ENCODE measurements at places on chromosomes 7 and 10.
A peak's percentile ranks its signal among the peaks of the same experiment; 100 is the strongest.

DNA sequence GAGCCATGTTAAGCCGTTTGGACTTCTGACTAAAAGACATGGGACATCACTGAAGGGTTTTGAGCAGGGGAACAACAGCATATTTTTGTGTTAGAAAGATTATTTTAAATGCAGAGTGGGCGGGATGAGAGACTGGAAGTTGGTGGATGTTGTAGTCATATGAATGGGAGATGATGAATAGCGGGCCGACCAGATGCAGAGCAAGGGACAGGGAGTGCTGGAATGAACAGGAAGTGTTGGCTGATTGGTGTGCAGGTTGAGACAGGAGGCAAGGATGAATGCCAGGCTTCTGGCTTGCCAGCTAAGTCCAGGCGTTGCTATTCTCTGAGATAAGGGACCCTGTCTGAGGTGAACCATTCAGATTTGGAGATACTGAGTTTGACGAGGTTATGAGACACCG lies 38.0 kb downstream of the GAD2 start:
- DNase-seq = no peak
- no peaks in the 10 kb centered on the region for H3K4me1 ChIP-seq
- H3K4me3 ChIP-seq = no peak overlapping the region
- H3K27me3 ChIP-seq = peaks cover 4% of the 10 kb centered on the region
- no peaks in the 10 kb centered on the region for H3K36me3 ChIP-seq

GRCh38 chr7:14902589-14903067 lies at the start of gene DGKB:
TSS of gene DGKB (minus strand) at chr7:14902751.
- H3K4me3 ChIP-seq = peak within 1 kb of the TSS; percentile 24
- no peak for DNase-seq
- no peaks in the 10 kb centered on the region for H3K27me3 ChIP-seq
- H3K27ac ChIP-seq = no peak within 1 kb of the TSS
- H3K4me1 ChIP-seq = no peaks in the 10 kb centered on the region
- no peaks in the 10 kb centered on the region for H3K36me3 ChIP-seq

GRCh38 chr10:112383325-112383724 lies 9.4 kb downstream of the ACSL5 start:
- H3K36me3 ChIP-seq = no peaks in the 10 kb centered on the region
- H3K4me1 ChIP-seq = no peaks in the 10 kb centered on the region

- no peak for DNase-seq
- no peaks in the 10 kb centered on the region for H3K4me1 ChIP-seq
- peaks cover 12% of the 10 kb centered on the region for H3K36me3 ChIP-seq
- no peaks in the 10 kb centered on the region for H3K27me3 ChIP-seq
- H3K4me3 ChIP-seq = no peak overlapping the region
These were observed 18.5 kb downstream of the DLD start for GRCh38 chr7:107909445-107909844.

DNA sequence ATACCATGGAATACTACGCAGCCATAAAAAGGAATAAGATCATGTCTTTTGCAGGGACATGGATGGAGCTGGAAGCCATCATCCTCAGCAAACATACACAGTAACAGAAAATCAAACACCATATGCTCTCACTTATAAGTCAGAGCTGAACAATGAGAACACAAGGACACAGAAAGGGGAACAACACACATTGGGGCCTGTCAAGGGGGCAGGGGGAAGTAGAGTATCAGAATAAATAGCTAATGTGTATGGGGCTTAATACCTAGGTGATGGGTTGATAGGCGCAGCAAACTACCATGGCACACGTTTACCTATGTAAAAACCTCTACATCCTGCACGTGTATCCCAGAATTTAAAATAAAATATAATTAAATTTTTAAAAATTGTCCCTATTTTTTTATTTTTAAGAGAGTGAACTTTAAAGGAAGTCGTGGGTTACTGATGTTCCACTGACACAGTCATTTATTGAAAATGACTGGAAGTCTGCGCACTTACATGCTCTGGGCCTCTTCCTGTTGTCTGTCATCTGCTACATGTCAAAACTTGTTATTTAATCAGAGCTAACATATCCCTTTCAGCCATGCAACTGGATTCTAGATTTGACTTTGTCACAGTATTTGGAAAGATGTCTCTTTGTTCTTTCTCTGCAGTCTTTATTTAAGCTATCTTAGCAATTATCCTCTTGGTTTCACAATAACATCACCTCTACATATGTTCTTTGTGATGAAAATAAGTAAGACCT lies 73.7 kb upstream of the ABCB5 start:
- DNase-seq = no peak
- H3K36me3 ChIP-seq = no peaks in the 10 kb centered on the region

DNA sequence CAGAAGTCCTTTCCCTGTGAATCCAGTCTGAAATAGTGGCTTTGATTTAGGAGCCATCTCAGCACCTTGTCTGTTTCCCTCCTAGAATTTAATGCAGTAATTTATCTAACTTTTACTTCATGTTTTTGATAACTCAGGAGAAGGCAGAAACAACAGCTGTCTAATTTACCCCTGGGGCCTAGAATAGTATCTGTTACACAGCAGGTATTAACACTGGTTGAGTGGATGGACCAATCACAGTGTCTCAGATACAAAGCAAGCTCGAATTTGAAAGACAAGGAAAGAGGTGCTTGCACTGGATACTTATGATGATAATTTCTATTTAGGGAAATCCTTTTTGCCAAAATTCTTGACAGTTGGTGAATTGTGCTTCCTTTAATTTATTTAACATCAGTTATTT lies 23.4 kb downstream of the CHRM2 start:
- no peak overlapping the region for H3K27ac ChIP-seq
- no peaks in the 10 kb centered on the region for H3K27me3 ChIP-seq
- H3K36me3 ChIP-seq = no peaks in the 10 kb centered on the region
- H3K4me3 ChIP-seq = no peak overlapping the region

DNA sequence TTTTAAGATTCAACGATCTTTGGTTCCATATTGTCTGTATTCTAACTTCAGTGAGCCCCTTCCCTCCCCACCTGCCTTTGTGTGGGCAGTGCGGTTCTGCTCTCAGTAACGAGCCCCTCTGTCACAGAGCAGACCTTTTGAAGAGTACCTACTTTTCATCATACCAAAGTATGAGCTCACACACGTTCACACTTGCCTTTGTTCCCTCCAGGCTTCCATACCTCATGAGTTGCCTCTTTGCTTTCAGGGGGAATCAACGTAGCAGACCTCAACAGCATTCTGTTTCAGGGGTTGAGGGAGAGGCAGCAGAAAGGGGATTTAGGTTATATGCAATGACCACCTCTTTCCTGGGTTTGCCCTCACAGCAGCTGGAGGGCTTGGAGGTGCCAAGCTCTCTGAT lies 211.4 kb upstream of the MDFIC start:
- no peak for DNase-seq
- H3K4me1 ChIP-seq = no peaks in the 10 kb centered on the region
- no peak overlapping the region for H3K4me3 ChIP-seq
- no peaks in the 10 kb centered on the region for H3K36me3 ChIP-seq
- no peak overlapping the region for H3K27ac ChIP-seq

- H3K27ac ChIP-seq = no peak overlapping the region
- DNase-seq = no peak
- H3K4me3 ChIP-seq = no peak overlapping the region
- H3K27me3 ChIP-seq = no peaks in the 10 kb centered on the region
- H3K4me1 ChIP-seq = no peaks in the 10 kb centered on the region
These were observed 20.3 kb upstream of the GIMAP2 start for GRCh38 chr7:150665089-150665748.

DNA sequence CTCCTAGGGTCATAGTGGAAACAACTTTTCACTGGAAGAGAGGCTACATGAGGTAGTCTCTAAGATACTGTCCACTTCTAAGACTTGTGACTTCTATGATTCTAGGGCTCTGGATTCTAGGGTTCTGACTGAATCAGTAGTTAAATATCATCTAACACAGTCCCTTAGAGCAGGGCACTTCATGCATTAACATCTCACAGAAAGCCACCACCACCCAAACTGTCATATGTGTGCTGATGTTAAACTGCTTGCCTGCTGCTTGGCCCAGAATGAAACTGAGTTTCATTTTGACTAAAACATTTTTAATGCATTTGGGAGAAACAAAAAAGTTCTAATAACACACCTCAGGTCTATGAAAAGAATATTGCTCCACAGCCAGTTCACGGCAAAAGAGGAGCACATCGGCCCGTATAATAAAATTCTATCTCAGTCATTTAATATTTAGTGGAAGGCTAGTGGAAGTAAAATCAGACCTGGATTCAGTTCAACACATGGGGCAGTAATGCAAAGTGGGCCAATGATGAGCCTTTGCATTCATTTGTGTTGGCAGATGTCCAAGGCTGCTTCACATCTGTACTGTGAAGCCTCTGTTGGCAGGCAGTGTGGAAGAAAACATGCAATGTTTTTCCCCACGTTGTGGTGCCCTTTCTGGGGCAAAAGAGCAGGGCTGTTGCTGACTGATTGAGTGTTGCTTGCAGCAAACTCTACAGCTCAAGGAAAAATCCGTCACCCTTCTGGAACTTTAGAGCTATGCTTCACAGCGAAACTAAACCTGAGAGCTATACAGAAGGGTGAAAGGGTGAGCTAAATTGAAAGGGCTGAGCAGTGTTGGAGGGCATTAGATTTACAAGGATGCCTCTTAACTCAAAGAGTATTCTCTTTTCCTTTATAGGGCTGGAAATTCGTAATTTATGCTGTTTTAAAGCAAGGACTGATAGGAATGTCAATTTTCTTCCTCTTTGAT lies 33.5 kb upstream of the AUTS2 start:
- no peaks in the 10 kb centered on the region for H3K4me1 ChIP-seq
- DNase-seq = no peak
- no peak overlapping the region for H3K27ac ChIP-seq
- no peaks in the 10 kb centered on the region for H3K36me3 ChIP-seq
- H3K27me3 ChIP-seq = no peaks in the 10 kb centered on the region

GRCh38 chr7:8217200-8218068 lies 44.5 kb downstream of the ICA1 start:
- no peak overlapping the region for H3K27ac ChIP-seq
- H3K27me3 ChIP-seq = no peaks in the 10 kb centered on the region

GRCh38 chr10:114048472-114048871 lies 4.8 kb downstream of the ADRB1 start:
- H3K36me3 ChIP-seq = no peaks in the 10 kb centered on the region
- no peaks in the 10 kb centered on the region for H3K4me1 ChIP-seq
- no peak overlapping the region for H3K27ac ChIP-seq
- DNase-seq = no peak

DNA sequence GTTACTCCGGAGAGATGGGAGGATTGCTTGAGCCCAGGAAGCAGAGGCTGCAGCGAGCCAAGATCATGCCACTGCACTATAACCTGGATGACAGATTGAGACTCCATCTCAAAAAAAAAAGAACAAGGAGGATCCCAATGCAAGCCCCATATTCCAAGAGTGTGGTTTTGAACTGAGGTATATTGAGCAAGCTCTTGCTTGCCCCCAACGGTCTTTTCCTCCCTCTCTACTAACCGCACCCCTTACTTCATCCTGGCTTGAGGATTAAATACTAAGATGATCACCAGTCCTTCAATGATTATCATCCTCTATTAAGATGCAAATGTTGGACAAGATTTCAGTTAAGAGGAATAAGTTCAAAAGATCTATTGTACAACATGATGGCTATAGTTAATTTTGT lies 12.5 kb upstream of the SRGN start:
- H3K27me3 ChIP-seq = no peaks in the 10 kb centered on the region
- no peaks in the 10 kb centered on the region for H3K4me1 ChIP-seq
- H3K27ac ChIP-seq = no peak overlapping the region
- no peaks in the 10 kb centered on the region for H3K36me3 ChIP-seq
- DNase-seq = no peak
- no peak overlapping the region for H3K4me3 ChIP-seq

DNA sequence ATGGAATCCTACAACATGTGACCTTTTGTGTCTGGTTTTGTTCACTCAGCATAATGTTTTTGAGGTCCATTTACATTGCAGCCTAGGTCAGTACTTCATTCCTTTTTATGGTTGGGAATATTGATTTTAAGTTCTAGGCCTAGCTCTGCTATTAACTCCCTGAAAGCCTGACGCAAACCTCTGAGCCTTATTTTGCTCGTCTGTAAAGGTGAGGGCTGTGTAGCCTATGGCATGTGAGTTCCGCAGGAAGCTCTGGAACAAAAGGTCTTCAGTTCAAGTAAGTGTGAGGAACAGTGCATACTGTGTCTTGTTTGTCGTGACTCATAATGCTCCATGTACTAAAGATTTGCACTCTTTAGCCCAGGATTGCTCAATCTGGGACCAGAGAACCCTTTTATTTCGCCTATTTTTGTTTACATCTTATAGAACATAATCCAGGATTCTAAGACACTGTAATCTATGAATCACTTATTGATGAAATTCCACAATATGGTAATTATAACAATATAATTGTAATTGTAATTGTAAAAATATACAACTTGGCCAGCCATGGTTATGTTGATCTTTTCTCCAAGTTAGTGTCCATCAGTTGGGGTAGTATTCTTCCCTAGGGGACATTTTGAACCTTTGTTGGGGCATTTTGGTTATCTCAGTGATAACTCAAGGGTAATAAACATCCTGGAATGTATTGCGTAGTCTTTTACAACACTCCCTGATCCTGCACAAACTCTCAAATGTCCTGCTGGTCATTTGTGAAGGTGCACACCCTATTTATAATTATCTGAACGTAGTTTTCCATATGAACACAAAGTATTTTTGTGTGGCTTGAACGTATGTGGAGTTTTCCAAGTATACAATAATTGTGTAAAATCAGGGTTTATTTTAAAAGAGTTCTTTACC lies 184.7 kb downstream of the VTI1A start:
- H3K36me3 ChIP-seq = no peaks in the 10 kb centered on the region
- no peak overlapping the region for H3K4me3 ChIP-seq
- no peak overlapping the region for H3K27ac ChIP-seq
- no peaks in the 10 kb centered on the region for H3K27me3 ChIP-seq
- no peaks in the 10 kb centered on the region for H3K4me1 ChIP-seq
- no peak for DNase-seq

- H3K4me1 ChIP-seq = no peaks in the 10 kb centered on the region
- no peak overlapping the region for H3K4me3 ChIP-seq
- no peaks in the 10 kb centered on the region for H3K27me3 ChIP-seq
- H3K36me3 ChIP-seq = no peaks in the 10 kb centered on the region
- H3K27ac ChIP-seq = no peak overlapping the region
These were observed 56.2 kb upstream of the GDF10 start for GRCh38 chr10:47243791-47244190.

DNA sequence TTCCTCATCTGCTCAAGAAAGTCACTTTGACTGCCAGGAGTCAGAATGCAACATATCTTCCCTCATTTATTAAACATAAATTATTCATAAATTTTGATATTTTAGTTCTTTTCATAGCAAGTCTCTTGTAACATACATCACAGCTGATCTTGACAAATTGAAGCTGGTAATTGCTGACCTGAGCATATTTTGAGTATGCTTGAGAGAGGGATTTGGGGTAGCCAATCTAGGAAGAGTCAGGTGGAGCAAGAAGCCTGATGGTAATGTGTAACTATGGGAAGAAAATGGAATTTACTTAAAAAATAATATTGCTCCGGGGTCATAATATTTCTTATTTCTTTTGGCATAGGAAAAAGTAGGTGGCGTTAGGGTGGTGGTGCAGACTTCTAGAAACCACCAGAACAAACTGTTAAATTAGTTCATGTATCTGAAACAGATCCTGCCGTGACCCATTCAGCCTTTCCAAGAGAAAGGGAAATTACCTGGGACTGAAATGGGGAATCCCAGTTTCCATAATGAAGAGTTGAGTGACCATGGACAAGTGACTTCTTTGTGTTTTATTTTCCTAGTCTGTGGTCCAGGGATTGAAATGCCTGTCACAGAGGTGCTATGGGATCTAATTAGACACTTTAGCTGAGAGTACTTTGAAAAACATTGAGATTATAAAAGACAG lies 12.9 kb downstream of the CPED1 start:
- H3K27ac ChIP-seq = no peak overlapping the region
- DNase-seq = no peak
- no peaks in the 10 kb centered on the region for H3K27me3 ChIP-seq
- H3K4me1 ChIP-seq = no peaks in the 10 kb centered on the region
- no peak overlapping the region for H3K4me3 ChIP-seq
